Fibroblast of the aortic adventitia (primary cell): ENCODE measurements at places on chromosomes 12 and 14. TPM values are rescaled to one million over a fixed set of nuclear protein-coding genes. Genes with fewer than 3 reads are reported as not detected.

WNT1 gene
- total RNA-seq = not detected in 2 replicates

SIX1 gene
- 4.6 and 9.6 TPM in 2 replicates for total RNA-seq

RBP5 gene
- total RNA-seq = not detected in 2 replicates

IRAK3 gene
- 20.0 and 21.4 TPM in 2 replicates for total RNA-seq

EEA1 gene
- 30.9 and 42.3 TPM in 2 replicates for total RNA-seq

PMEL gene
- total RNA-seq = 0.27 and 0.82 TPM in 2 replicates

TESPA1 gene
- total RNA-seq = not detected in 2 replicates

ANKRD33 gene
- total RNA-seq = 0.09 TPM in 1 of 2 replicates, not detected in the other

ZNF268 gene
- total RNA-seq = 11.8 and 22.9 TPM in 2 replicates

RTL1 gene
- not detected in 2 replicates for total RNA-seq

KRT81 gene
- not detected in 2 replicates for total RNA-seq

NANOG gene
- under 0.01 and 0.16 TPM in 2 replicates for total RNA-seq

AKT1 gene
- total RNA-seq = 93.1 and 127 TPM in 2 replicates

SERPINA9 gene
- total RNA-seq = not detected in 2 replicates

ACSS3 gene
- total RNA-seq = 24.5 and 25.3 TPM in 2 replicates

AMIGO2 gene
- 2.7 and 3.7 TPM in 2 replicates for total RNA-seq

PRR13 gene
- 59.5 and 60.0 TPM in 2 replicates for total RNA-seq
